ENCODE measurements at places on chromosomes 7 and 10.

GRCh38 chr10:103706047-103706446 is 149.3 kb downstream of the SH3PXD2A start:
- no peak for DNase-seq

DNA sequence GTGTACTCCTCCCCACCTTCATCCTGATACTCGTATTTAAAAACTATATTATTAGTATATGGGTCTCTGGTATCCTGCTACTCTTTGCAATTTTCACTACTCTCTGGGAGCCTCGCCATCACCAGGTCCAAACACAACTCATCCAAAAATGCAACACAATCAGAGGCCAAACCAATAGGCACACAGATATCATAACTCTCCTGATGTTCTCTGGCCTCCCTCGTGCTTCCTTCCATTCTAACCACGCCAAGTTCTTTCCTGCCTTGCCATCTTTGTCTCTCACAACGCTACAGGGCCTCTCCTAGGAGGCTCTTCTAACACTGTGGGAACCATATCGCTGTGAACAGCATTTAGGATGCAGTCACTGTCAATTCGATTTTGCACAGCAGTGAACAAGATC is 7.3 kb downstream of the RHEB start:
- no peak for DNase-seq

- DNase-seq = peak; percentile 52
These were observed 185.2 kb upstream of the ITGB1 start for GRCh38 chr10:33143160-33143728.

DNA sequence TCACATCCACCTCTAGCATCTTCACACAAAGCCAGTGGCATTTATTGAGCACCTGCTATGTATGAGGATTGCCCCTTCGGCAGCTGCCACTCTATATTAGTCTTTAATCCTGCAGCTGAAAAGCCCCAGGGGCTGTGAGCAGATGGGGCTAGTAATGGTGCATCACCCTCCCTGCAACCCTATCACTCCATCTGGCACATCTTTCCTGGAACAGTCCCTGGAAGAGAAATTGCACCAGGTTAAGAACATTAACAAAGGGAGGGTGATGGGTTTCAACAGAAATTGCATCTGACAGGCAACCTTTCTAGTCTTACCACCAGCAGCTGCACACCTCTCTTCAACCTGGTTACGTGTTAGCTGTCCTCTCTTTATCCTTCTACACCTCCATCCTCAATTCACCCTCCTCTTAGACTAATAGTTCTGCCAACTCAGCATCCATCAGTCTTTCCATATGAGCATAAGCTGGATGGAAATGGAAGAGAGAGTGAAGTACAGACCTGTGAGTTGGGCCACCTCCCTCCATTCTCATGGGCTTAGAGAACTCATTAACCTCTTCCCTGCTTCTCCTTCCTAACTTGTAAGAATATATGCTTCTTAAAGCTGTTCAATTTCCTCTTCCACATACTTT is 168.6 kb upstream of the NEBL start:
- DNase-seq = no peak

DNA sequence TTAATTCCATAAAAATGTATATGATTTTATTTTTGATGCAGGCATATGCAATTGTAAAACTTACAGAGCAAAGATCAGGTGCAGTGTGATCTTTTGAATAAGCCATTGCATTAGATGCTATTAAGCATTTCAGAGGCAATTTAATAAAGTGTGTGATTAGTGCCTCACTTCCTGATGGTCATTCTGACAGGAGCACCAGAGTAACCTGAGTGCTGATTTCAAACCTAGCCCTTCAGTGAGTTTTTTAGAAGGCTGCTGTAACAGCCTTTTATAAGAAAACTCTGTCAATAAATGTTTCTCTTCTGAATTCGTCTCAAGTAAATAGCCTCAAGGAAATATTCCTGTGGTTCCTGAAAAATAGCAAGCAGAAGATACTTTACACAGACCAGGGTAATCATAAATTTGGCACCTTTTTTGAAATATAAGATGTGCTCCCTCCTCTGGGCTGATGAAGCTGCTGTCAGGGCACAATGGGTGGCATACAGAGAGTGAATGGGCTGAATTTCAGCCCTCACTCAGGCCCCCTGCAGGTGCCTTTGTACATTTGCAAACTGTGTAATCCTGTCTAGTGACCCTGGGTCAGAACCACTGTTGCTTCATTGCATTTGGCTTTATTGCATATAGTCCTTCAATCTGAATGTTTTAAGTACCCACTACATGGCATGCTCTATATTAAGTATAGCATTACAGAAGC is 193.7 kb upstream of the CSTF2T start:
- no peak for DNase-seq

GRCh38 chr10:119496273-119496672 is 46.2 kb downstream of the RGS10 start:
- DNase-seq = no peak

DNA sequence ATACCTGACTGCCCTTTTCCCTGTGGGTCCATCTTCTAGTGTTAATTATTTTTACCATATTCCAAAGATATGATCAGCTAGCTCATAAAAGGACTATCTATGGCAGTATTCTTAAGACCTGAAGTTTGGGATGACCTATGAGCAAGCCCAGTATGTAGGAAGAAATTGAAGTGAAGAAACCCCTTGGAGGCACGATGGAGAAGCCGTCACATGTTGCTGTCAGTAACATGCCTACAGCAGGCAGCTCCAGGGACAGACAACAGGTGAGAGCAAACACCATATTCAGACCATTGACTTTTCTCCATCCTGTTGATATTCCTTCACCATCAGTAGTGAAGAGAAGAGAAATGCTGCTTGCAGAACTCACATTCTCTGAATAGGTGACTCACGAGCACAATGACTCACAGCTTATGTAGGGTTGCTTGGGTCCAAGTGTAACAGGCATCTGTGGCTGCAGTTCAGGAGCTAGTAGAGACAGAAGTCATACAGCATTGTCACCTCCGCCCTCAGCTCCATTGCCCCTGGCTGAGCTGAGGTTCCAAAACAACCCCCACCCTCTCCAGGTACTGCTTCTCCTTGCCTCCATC is 8.4 kb upstream of the LYZL2 start:
- DNase-seq = no peak

DNA sequence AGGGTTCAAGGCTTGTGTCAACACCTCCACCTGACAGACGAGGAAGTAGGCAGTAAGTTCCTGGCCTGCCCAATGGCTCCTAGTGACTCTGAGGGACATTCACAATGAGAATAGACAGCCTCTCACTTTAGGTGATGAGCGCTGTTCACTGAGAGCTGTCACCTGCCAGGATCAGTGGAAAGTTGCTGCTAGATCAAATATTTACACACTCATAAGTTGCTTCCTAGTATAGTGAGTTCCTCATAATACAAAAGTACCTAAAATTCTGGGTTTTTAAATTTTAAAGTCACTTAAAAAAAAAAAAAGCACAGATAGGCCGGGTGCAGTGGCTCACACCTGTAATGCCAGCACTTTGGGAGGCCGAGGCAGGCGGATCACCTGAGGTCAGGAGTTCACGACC is 320.8 kb downstream of the PRPF18 start:
- no peak for DNase-seq

GRCh38 chr7:12493863-12494686 is 76.4 kb upstream of the SCIN start:
- no peak for DNase-seq

GRCh38 chr7:139182363-139182762 is 48.7 kb upstream of the UBN2 start:
- no peak for DNase-seq

Data from CD4-positive, alpha-beta T cell treated with Interleukin-12 subunit alpha and Interleukin-12 subunit beta, for 1 hour (primary cell).